Renal cortex interstitium (tissue), 15 donors: ENCODE measurements at places on chromosomes 11 and 22.

- no peak for DNase-seq
Observed at GRCh38 chr11:43567396-43567975, 113.1 kb upstream of the HSD17B12 start.

GRCh38 chr22:25883482-25884033, 141.6 kb downstream of the MYO18B start:
- DNase-seq: no peak

- DNase-seq: no peak
Observed at GRCh38 chr22:47695176-47695575, 932.7 kb downstream of the TBC1D22A start.

GRCh38 chr11:134120143-134120850, 51.4 kb downstream of the JAM3 start:
- DNase-seq: no peak

- no peak for DNase-seq
Observed at GRCh38 chr22:39996732-39997131, 2.0 kb downstream of the FAM83F start.

DNA sequence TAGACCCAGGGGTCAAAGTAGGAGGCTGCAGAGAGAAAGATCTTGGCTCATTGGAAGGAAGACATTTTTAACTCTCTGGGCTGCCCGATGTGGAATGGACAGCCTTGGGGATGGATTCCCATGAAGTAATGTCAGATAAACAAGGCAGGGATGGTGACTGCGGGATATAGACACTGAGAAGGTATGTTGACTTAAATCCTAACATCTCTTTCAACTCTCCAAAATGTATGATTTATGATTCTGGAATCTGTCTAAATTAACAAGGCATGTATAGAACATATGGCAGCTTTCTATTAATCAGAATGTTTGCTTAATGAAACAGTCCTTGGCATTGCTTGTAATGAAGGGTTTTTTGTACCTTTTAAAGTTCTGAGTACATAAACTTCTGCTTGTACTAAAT, 56.1 kb upstream of the VSTM5 start:
- DNase-seq: no peak

DNA sequence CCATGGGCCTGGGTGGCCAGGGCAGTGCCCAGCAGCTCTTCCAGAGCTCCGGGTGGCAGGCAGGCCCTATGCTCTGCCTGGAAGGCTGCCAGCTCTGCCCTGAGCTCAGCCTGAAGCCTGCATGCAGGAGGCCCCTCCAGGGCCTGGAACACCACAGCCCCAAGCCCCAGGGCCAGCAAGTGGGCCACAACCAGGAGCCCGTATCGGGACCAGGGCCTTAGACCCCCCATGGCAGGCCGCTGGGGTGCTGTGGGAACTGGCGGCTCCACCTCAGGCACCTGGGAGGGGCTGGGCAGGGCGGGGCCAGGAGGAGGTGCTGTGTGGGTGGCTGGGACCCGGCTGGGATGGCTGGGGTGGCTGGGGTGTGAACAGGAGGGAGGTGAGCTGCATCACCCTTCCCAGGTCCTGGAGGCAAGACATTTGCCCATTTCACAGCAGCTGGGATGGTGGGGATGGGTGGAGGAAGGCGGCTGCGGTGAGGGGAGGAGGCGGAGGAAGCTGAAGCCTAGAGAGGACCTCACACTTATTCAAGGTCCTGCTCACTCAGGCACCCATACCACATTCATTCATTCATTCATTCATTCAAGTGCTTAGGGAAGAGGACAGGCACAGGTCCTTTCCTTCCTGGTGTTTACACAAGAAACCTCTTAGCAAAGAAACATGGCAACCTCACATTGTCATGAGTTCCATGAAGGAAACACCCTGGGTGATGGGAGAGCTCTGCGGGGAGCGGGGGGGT, at the start of gene KCNK7:
TSS of gene KCNK7 (minus strand) at position 258 of the 739 bp plus-strand sequence. CDS start at position 230, 28 bp downstream.
- DNase-seq: no peak

DNA sequence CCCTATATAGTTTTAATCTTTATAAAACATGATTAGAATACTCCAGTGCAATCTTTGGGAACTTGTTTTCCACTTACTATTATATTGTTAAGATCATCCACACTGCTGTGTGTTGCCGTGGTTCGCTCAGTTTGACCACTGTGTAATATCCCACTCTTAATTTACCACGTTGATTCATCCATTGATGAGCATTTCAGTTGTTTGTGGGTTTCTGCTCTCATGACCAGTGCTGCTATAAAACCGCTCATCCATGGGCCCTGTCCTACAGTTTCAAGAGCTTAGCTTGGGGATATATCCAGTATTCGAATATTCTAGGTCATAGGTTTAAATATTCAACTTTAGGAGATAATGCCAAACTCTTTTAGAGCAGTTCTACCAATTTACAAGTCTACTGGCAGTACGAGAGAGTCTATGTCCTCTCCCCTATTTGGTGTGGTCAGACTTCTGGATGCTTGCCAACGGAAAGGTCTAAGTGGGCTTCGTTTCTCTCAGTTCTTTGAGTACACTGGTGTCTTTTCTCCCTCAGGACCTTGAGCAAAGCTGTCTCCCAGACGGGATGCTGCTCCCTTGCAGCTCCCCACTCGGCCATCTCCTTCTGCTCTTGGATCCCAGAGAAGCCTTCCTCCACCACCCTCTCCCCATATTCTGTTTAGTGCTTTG, 94.9 kb upstream of the ALX4 start:
- no peak for DNase-seq

GRCh38 chr22:47369020-47369419, 606.6 kb downstream of the TBC1D22A start:
- no peak for DNase-seq

GRCh38 chr11:103618528-103618927, 417.9 kb upstream of the DDI1 start:
- DNase-seq: no peak

DNA sequence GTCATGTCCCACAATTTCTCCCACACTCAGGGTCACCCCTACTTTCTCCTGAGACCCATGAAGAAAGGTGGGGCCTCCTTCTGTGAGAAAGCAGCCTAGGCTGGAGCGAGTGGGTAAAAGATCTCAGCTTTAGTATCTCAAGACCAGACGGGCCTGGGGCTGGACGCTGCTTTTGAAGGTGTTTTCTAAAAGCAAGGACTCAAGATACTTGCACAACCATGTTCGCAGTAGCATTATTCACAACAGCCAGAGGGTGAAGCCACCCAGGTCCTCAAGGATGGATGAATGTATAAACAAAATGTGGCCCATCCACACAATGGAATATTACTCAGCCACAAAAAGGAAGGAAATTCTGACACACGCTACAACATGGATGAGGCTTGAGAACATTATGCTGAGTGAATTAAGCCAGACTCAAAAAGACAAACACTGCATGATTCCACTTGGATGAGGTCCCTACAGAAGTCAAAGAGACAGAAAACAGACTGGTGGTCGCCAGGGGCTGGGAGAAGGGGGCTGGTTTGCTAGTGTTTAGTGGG, 10.6 kb downstream of the SHANK2 start:
- DNase-seq: no peak

DNA sequence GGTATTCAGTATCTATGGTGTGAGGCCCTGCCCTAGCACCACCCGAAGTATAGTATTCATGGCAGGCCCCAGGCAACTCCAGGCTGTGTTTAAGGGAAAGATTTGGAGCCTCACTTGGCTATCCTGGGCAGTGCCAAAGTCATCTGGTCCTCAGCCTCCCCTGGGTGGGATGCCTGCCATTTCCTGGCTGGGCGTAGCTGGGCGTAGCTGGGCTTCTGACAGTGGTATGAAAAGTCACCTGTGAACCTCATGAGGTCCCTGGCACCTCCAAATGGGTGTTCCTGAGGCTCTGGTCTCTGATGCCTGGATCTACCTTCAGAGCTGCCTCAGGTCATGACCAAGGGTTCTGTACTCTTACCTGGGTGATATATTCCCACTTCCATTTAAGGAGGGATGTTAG, 113.0 kb upstream of the PARVA start:
- no peak for DNase-seq

DNA sequence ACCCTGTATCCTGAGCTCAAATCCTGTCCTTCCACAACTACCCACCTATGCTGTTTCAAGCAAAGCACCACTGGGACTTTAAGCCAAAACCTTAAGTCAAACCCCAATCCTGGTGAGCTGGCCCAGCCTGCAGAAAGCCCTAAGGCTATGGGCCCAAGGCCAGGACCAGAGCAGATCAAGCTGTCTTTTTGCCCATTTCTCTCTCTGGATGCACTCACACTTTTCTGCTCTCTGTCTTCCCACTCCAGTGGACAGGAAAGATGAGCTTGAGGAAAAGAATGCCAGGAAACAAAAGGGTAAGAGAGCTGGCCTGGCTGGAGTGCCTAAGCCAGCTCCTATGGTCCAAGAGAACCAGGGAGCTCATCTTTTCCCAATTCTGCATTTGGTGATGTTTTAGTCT, 284.3 kb upstream of the ISX start:
- no peak for DNase-seq

DNA sequence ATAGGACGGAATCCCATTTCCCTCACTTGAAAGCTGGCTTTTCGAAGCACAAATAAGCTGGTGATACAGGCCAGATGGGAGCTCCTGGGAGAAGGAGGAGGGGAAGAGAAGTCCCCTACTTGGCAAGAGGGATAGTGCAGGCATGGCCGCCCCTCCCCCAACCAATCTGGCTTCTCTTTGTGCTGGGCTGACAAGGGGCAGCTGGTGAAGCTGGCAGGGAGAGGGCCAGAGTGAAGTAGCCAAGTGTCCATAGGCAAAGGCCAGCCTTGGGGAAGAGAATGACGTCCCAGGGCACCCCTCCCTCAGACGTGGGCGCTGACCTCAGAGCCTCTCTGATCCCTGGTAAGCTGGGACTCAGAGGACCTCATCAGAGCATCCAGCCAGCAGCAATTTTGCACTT, 78.7 kb upstream of the GRAMD1B start:
- no peak for DNase-seq

- no peak for DNase-seq
Observed at GRCh38 chr22:32335471-32335870, 22.2 kb upstream of the RFPL3 start.

- DNase-seq: no peak
Observed at GRCh38 chr11:111237926-111238325, 7.6 kb upstream of the POU2AF2 start.

DNA sequence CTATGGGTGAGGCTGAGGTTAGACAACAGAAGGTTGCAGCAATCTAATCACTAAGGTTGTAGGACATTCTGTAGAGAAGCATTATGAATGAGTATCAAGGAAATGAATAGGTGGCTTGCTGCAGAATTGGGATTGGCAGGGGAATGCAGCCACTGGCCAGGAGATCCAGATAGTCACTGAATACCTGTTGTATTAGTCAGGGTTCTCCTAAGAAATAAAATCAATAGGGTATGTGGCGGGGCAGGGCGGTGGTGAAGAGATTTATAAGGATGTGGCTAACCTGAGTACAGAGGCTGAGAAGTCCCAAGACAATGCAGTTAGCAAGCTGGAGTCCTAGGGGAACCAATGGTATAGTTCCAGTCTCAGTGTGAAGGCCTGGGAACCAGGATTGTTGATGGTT, 163.0 kb downstream of the SPON1 start:
- DNase-seq: no peak

DNA sequence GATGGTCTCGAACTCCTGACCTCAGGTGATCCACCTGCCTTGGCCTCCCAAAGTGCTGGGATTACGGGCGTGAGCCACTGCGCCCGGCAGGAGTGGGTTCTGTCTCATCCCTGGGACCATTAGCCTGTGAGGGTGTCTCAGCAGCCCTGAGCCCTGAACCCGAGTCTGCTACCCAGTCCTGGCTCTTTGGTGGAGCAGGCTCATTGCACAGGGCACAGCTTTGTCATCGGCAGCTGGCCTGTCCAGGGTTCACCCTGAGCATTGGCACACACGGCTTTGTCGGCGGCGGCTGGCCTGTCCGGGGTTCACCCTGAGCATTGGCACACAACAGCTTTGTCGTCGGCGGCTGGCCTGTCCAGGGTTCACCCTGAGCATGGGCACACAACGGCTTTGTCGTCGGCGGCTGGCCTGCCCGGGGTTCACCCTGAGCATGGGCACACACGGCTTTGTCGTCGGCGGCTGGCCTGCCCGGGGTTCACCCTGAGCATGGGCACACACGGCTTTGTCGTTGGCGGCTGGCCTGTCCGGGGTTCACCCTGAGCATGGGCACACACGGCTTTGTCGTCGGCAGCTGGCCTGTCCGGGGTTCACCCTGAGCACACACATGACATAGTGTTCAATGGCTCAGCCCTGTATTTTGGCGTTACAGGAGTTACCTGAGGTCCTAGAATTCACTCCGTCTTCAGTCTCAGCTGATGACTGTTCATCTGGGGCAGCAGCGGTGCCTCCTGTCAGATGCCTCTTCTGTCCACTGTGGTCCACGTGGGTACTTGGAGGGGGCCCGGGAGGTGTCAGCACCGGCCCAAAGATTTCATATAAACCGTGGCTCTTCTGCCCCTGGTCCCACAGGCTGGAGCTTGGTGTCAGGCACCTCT, 1082.5 kb downstream of the BRD1 start:
- no peak for DNase-seq

DNA sequence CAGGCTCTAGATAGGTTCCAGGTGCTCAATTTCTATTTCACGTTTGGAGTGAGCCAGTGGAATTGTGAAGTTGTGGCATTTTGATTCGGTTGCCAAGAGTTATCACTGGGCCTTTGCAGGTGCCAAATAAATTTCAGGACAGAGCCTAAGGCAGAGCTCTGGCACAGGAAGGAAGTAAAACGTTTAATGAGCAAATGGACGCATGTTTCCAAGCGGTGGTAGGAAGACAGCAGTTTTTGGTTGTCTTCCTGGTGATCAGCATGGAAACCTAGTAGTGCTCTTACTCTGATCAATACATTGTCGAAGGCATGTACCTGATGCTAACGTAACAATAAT, 452 bp downstream of the BIRC3 start:
- DNase-seq: no peak

DNA sequence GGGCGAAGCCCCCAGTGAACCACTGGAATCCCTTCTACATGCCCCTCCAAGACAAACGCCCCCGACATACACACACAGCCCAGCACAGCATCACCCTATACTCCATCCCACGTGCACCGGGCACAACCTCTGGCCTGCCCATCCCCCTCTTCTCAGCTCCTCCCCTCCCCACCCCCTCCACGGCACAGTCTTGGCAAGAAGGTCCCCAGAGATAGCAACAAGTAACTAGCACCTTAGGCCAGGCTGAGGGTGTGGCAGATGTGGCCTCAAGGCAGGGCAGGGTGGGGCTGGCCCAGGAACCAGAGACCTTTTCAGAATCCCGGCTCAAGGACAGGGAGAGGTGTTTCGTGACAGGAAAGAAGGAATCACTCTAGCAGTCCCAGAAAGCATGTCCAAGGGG, 54.3 kb downstream of the CYTH4 start:
- no peak for DNase-seq

- peak; percentile 43 for DNase-seq
Observed at GRCh38 chr11:16981651-16982194, 32.5 kb downstream of the PLEKHA7 start.

GRCh38 chr11:28528217-28528616, 420.0 kb downstream of the METTL15 start:
- no peak for DNase-seq

- DNase-seq: no peak
Observed at GRCh38 chr11:118229274-118229847, 4.5 kb upstream of the JAML start.

DNA sequence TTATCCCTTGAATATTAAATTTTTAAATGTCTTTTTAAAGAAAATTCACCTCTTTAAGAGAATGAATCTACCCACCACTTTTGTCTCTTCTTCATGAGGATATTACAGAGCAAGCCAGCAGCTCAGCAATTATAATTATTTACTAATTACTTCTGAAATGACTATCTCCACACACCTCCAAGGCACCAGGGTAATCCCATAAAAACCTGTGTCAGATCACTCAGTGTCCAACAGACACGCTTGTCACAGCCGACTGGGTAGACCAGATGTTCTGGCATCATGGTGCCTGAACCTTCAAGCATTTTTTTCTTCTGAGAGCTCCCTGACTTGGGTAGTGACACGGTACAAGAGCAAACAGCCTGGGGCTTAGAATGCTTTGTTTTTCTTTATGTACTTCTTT, 61.4 kb downstream of the EFCAB6 start:
- DNase-seq: no peak
